Activated CD4-positive, alpha-beta T cell treated with anti-CD3 and anti-CD28 coated beads, Interleukin-2, Interleukin-4, amounts not matched to agents 100 ng/mL and 50 ng/mL, durations not matched to agents 16 hours and 8 hours (primary cell): ENCODE measurements at places on chromosomes 11 and 22.

- no peak for DNase-seq
Measured at GRCh38 chr11:134543645-134544044, 131.6 kb upstream of the B3GAT1 start.

DNA sequence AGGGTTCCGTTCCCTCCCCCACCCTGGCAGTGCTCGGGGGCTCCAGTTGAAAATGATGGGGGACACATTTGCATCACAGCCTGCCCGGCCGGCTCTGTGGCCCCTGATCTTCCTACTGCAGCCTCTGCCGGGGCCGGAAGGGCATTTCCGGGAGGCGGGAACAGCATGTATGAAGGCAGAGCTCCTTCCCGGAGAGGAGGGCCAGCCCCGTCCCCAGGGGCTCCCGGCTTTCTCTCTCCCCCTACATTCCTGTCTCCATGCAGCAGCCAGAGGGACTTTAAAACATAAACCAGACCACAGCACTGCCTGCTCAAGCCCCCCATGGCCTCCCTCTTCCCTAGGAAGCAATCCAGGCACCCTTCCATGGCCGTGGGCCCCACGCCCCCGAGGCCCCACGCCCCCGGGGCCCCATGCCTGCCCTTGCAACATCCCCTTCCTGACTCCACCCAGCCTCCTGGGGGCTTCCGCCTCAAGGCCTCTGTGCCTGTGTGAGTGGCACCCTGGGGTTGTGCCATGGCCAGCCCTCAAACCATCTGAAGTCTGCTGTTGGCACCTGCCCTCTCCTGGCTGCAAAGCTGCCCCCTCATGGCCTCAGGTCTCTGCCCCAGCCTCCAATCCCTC, 73.1 kb downstream of the CDKN1C start:
- DNase-seq, result no peak

GRCh38 chr11:12280199-12280837, 97.1 kb upstream of the PARVA start:
- no peak for DNase-seq

- no peak for DNase-seq
Measured at GRCh38 chr11:64843686-64844329, 645 bp downstream of the CDC42BPG start.

GRCh38 chr22:37544955-37545702, 15.2 kb upstream of the CDC42EP1 start:
- DNase-seq, result peak; percentile 71

DNA sequence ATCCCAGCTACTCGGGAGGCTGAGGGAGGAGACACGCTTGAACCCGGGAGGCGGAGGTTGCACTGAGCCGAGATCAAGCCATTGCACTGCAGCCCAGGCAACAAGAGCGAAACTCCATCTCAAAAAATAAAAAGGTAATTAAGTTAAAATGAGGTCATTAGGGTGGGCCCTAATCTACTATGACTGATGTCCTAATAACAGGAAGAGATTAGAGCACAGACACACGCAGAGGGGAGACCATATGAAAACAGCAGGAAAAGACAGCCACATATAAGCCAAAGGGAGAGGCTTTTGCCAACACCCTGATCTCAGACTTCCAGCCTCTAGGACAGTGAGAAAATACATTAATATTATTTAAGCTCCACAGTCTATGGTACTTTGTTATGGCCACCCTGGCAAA, 17.3 kb downstream of the LARGE1 start:
- DNase-seq, result no peak

DNA sequence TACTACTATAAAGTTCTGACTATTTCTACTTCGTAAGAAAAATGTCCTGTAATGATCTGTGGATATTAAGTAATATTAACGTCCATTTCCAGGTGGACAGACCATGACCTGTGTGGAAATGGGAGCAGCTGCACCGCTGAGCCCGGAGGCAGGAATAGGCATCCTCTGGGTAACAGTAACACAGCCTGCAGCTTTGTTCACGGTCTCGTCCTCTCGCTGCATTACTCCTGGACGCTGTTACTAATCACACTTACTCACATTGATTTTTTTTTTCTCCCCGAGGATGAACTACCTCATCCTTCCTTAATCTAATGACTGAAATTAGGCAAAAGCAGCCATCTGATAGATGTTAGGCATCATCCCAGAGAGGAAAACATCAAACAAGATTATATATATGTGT, 345.7 kb upstream of the NARS2 start:
- no peak for DNase-seq

DNA sequence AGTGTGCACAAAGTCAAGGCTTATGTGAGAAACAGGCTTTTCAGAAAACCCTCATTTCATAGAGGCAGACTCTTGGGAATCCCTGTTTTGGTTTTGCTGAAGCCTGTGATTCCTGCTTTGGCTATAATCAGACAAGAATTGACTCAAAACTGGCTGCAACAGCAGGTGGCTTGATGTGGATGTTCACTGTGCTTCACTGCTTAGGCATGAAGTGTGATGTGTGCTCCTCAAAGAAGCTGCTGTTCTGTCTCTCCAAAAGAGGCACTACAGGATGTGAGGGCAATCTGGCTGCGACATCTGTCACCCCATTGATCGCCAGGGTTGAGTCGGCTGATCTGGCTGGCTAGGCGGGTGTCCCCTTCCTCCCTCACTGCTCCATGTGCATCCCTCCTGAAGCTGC, 103.5 kb downstream of the C11orf58 start:
- DNase-seq, result no peak

- no peak for DNase-seq
Measured at GRCh38 chr11:62505059-62505439, 41.6 kb downstream of the AHNAK start.

GRCh38 chr22:46619240-46619829, 851 bp upstream of the GRAMD4 start:
- DNase-seq, result no peak

- DNase-seq, result no peak
Measured at GRCh38 chr22:28892175-28892731, 8.9 kb downstream of the ZNRF3 start.

DNA sequence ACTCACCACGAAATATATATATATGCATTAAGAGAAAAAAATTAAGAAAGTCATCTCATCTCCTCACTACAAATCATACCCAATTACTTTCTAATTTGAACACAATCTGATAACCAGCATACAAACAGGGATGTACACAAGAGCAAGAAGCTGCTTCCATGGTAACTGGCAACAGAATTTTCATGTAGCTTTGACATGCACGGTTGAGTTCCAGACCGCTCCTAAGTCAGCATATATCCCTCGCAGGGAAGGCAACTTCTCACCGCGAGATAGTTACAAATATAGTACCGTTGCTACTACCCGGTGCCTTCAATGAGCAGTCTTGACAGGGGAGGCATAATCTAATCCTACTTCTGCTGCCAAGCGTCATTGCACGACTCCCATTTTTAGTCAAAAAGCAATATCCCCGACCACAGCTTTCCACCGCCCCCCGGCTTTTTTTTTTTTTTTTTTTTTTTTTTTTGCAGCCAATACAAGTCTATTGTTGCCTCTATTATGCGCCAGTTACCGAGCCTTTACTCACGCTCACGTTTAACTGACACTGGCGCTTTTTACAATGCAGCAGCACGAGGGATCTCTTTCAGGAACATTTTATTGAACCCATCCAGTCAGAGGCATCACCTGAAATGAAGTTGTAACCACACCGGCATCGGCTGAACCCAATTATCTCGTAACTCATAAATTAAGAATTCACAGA, 2.2 kb downstream of the CADM1 start:
- peak; percentile 51 for DNase-seq
